CD4-positive, alpha-beta T cell treated with Interleukin-17A for 1 hour (primary cell): ENCODE measurements at places on chromosomes 2 and 18.
A peak's percentile ranks its signal among the peaks of the same experiment; 100 is the strongest.

DNA sequence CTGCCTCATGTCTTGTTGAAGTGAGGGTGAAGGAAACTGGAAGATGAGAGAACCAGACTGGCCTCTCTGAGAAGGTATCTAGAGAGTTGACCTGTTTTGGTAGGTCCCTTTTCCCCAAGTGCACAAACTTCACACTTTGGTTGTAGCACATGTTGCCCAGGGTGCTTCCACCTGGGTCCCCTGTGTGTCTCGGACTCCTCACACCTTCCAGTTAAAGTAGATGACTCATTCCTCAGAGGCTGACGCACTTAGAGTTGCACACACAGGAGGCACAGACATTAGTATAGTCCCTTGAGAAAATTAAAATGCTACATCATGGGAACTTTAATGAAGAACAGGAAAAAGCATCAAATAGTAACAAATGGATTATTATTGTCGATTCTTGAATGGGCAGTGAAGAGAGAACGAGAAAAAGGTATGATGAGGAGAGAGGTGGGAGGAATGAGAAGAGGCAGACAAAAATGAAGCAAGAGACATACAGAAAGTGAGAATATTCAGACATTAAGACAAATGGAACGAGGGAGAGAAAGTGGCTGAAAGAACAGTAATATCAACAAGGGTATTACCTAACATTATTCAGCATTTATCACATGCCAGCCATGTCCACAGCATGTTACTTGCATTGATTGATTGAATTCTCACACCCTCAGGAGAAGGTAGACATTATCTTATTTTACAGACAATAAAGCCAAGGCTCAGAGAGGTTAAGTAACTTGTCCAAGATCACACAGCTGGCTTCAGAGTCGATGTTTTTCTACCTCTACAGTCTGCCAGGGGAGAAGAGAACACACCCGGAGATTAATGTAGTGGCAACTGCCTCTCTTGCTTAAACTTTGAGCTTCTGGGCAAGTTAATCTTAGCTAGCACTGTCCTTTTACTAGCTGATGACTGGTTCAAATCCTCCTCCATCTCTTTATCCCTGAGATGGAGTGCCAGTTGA, 68.6 kb downstream of the FHOD3 start:
- no peak for DNase-seq

DNA sequence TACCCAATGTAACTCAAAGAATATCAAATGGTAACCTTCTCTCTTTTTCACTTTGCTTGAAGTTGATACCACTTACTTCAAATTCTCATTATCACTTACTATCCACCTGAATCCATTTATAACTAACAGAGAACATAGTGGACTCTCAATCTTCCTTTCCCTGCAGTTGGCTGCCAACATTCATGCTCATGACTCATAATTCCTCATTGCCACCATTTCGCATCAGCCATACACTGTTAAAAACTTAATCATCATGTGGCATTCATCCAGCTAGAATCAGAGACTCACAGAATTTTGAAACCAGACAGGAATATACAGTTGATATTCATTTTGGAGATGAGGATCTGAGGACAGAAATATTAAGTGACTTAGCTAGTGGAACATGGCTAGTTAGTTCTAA, 56.8 kb downstream of the SLC4A10 start:
- no peak for DNase-seq

GRCh38 chr2:237315170-237315828, 98.7 kb downstream of the COL6A3 start:
- DNase-seq = no peak

GRCh38 chr18:44724105-44724778, 43.6 kb downstream of the SETBP1 start:
- peak; percentile 14 for DNase-seq

- no peak for DNase-seq
Measured at GRCh38 chr2:100983684-100984310, 18.3 kb upstream of the RPL31 start.

DNA sequence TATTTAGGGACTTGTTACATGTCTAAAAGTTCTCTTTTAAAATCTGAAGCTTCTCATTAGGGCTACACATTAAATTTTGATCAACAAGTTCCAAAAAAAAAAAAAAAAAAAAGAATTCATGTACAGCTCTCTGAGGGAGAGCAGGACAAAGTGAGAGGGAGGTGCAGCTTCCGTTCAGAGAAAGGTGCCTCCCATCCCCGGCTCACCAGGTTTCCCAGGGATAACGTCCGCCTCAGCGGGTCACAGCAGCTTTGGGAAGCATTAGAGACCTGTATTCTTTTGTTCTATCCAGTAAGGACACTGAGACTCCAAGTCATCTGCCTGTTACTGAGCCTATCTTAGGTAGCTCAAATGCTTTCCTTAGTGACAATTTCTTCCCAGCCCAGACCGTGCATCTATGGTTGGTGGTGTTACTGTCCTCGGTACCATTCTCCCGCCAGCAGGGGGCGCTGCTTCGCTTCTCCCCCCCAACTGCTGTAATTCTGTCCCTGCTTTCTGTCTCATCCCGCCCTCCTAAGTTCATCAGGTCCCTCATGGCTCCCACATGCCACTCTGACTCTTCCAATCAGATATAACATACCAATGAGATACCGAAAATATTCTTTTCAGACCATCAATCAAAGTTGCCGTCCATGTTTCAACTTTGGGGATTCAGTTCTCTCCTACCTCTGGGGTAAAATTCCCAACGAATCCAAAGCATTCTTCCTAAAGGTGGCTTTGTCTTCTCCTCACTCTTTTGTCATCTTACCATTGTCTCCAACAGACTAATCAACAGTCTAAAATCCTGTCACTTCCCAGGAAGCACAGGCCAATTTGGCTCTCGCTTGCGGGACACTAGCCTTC, 466.5 kb downstream of the METTL4 start:
- peak; percentile 21 for DNase-seq

GRCh38 chr18:76963936-76964335, 141.6 kb downstream of the ZNF236 start:
- peak; percentile 13 for DNase-seq

GRCh38 chr18:50822756-50823155, 2.9 kb upstream of the MRO start:
- DNase-seq = no peak
